ENCODE measurements at places on chromosomes 6 and 20.

DNA sequence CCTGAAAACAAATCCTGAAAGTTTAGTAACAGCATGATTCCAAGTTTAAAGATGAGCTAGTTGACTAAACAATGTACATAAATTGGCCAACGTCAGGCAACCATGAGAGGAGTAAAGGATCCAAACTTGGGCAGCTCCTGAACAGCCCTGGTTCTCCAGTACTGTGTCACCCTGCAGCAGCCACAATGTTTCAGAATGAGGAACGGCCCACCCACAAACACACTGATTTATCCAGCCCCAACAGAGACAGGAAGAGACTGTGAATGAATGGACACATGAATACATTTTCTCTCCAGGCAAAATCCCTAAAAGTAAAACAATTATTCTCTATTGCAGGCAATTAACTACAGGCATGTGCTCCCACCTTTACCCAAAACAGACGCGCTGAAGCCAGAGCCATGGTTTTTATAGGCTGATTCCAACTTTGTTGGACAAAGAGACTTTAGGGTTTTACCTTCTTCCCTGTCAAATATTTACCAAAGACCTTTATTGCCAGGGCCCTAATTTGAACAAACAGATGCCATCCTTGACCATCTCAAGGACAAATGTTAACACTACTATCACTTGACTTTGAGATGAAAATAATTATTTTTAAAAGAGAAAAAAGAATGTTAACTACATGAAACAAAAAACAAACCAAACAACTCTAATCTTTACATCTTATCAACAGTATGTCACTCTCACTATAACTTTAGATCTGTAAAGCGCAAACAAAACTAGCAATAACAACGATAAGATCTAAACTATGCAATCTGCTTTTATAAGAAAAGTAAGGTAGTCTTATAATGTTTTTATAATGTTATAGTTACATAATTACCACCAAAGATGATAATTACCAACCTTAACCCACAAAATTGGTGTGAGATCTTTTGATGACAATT is 22.9 kb downstream of the CNKSR3 start:
- no peak for DNase-seq

- DNase-seq: no peak
These were observed 133.4 kb upstream of the FUT9 start for GRCh38 chr6:95882371-95882770.

DNA sequence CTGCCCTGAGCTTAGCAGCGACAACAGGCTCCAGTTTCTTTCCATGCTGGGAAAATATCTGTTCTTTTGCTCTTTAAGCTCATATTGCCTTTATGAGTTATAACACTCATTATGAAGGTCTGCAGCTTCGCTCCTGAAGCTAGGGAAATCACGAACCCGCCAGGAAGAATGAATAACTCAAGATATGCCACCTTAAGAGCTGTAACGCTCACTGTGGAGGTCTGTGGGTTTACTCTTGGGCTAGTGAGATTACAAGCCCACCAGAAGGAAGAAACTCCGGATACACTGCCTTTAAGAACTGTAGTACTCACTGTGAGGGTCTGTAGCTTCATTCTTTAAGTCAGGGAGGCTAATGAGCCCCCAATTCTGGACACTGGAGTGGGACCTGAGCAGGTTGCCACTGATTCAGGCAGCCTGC is 3.0 kb upstream of the SSR1 start:
- no peak for DNase-seq

GRCh38 chr6:147586044-147586443 is 77.6 kb downstream of the SAMD5 start:
- DNase-seq: no peak

GRCh38 chr20:46114449-46114848 is 3.7 kb upstream of the CD40 start:
- DNase-seq: no peak

GRCh38 chr6:137489046-137490005 is 4.9 kb downstream of the OLIG3 start:
- DNase-seq: no peak

DNA sequence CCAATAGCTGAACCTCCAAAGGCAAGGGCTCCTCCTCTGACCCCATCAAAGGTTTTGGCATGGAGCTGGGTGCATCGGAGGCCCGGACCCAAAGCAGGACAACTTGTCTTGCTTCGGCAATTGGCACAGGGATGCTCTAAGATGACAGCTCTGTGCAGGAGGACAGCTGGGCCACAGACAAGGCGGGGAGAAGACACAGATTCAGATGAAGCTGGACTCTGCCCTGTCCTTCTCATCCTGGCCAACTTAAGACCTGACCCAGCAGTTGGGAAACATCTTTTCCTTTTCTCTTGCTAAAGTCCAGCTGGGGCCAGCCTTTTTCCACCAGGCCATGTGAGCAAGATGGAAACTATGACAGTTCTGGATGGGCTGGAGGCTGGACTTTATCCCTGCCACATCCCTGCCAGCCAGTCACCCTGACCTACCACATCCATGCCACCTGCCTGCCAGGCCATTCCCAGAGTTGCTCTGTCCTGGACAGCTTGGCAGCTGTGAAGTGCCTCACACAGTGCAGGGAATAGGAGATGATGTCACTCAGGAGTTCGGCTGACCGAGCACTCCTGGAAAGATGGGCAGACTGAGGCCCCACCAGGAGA is 12.7 kb upstream of the PSMF1 start:
- no peak for DNase-seq

- DNase-seq: no peak
These were observed 15.6 kb upstream of the SHLD1 start for GRCh38 chr20:5734602-5735001.

- DNase-seq: no peak
These were observed 700 bp upstream of the LAMA5 start for GRCh38 chr20:62367633-62368391.

- DNase-seq: no peak
These were observed 387.5 kb downstream of the LAMA2 start for GRCh38 chr6:129270450-129270849.

DNA sequence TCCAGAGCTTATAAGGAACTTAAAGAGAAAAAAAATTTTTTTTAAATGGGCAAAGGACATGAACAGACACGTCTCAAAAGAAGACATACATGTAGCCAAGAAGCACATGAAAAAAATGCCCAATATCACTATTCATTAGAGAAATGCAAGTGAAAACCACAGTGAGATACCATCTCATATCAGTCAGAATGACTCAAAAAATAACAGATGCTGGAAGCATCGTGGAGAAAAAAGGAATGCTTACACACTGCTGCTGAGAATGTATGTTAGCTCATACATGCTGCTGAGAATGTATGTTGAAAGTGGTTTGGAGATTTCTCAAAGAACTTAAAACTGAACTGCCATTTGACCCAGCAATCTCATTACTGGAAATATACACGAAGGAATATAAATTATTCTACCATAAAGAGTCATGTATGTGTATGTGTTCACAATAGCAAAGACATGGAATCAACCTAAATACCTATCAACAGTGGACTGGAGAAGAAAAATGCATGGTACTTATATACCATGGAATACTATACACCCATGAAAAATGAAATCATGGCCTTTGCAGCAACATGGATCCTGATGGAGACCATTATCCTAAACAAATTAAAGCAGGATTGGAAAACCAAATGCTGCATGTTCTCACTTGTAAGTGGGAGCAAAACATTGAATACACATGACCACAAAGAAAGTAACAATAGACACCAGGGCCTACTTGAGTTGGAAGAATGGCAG is 5.2 kb downstream of the OR11A1 start:
- no peak for DNase-seq

GRCh38 chr20:61373055-61373399 is 121.0 kb downstream of the CDH4 start:
- DNase-seq: no peak

DNA sequence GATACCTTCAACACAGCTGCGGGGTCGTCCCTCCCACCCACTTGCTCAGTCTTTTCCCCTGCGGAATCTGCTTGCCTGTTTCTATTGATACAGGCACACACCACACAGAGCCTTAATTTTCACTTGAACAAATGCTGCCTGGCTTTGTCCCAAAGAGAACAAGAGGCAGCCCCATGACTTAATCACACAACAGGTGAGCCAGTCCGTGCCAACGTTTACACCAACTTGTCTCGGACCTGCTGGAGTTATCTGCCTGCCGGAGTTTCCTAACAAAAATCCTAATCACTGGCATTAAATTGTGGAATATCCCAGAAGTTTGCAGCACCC is 186.8 kb upstream of the RREB1 start:
- DNase-seq: no peak

DNA sequence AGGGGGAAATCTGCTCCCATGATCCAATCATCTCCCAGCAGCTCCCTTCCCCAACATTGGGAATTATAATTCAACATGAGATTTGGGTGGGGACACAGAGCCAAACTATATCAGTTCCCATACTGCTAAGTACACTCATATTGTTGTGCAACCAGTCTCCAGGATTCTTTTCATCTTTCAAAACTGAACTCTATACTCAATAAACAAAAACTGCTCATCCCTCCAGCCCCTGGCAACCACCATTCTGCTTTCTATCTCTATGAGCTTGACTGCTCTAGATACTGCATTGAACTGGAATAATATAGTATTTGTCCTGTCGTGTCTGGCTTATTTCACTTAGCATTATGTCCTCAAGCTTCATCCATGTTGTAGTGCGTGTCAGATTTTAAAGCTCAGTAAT is 42.9 kb downstream of the STX11 start:
- no peak for DNase-seq

- no peak for DNase-seq
These were observed 17.9 kb upstream of the EXOC2 start for GRCh38 chr6:710601-711571.

DNA sequence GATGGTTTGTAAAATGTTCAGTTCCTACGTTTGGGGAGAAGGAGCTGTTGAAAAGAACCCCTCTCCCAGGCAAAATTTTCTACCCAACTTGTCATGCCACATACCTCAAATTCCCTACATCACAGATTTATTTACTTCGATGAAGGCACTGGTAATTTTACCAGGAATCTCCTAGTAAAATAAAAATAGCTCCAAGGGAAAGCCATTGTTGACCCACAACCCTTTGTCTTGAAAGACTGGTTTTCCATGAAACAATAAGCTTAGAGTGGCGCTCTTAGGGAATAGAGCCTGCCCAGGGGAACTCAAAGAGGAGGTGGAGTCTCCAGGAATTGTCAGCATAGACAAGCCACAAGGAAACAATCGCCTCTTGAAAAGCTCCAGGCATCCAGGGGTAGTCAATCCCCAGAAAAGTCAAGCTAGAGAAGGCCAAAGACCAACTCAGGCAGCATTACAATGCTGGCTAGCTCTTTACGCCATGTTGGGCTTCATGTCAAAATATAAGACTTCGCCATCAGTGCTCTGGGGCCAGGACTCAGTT is 99.2 kb upstream of the RREB1 start:
- DNase-seq: no peak

DNA sequence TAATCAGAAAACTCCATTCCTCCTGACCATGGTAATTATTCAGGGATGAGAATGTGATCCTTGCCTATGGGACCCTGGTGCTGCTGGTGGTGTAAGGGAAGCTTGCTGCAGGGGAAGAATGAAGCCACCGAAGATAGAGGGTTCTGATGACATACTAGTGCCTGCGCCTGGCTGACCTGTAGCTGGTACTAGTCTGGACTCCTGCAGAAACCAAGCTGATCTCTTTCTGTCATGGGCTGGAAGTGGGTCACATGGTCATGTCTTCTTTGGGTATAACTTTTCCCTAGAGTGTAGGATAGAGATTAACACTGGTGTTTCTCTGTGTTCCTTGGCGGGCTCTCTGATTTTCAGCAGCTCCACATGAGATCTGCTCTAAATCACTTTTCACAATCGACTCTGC is 8.6 kb upstream of the SLC4A11 start:
- no peak for DNase-seq

DNA sequence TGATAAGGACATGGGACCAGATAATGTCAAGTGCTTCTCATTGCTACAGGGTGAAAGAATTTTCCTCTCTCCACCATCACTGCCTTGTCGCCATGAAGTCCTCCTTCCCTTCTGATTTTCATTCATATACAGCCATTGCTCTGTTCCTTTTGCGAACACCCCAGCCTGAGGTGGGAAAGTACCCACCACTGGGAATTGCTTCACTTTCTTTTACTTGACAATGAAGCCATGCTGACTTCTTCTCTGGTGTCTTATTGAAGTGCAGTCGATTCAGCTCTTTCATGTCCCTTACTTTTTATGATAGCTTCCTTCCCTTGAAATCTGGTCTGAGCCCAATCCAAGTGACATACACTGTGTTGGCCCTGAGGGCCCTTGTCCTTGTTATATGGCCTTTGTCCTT is 16.2 kb downstream of the DAAM2 start:
- DNase-seq: no peak

DNA sequence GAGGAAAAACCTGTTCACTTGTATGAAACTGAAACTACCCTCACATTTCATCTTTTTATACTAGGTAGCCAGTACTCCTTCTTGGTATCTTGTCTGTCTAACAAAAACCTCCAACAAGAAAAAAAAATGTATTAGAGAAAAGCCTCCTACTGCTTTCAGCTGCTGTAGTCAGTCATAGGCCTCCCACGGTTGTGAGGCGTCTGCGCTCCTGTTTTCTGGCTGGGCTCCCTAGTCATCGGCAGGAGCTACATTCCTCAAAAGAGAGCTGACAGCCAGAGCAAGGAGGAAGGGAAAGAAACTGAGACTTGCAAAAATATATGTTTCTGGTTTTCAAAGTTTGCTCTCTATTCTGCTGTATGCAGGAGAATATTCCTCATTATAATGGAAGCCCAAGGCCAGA is 517.0 kb downstream of the LMBRD1 start:
- no peak for DNase-seq

DNA sequence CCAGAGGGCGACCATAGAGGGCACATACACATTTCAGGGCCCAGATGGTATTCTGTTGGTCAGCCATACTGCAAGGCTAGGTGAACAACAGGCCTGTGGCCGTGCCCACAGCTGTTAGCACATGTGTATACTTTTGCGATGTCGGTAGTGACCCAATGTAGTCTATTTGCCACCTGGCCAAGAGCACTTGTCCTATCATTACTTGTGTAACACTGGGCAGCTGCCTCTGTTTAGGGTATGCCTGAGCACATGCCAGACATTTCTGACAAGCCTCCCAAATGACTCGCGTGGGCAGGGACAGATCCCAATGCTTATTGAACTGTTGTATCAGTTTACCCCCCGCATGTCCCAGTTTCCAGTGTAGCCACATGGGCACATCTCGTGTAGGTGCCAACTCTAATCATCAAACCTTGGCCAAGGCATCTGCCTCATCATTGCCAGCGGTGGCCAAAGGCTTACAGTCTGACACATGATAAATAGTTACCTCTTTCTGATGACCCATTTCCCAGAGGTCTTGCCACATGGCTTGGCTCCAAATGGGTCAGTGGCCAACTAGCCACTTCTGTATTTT is 74.4 kb upstream of the FBXL4 start:
- DNase-seq: no peak

- DNase-seq: no peak
These were observed 21.2 kb upstream of the PYGB start for GRCh38 chr20:25226433-25227316.

DNA sequence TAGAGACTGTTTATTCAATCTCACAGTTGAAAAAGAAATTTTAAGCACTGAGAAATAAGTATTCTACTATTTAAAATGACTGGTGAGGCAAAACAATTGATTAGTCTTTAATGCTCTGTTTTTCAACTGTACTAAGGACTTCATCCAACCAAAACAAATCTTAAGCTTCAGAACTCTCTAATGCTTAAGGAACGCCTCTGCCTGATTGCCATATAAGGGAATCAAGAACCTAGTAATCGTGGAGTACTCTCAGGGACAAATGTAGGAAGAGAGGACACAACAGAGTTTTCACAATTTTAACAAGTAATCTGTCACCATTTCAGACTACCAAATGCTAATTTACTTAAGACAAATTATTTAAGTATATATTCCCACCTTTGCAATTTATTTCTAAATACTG is 16.1 kb downstream of the FBXO30 start:
- no peak for DNase-seq

All from esophagus squamous epithelium (tissue), 5 donors.